NCI-H2029 (cell line): ENCODE measurements at places on chromosomes 7 and 10.
A peak's percentile ranks its signal among the peaks of the same experiment; 100 is the strongest.

DNA sequence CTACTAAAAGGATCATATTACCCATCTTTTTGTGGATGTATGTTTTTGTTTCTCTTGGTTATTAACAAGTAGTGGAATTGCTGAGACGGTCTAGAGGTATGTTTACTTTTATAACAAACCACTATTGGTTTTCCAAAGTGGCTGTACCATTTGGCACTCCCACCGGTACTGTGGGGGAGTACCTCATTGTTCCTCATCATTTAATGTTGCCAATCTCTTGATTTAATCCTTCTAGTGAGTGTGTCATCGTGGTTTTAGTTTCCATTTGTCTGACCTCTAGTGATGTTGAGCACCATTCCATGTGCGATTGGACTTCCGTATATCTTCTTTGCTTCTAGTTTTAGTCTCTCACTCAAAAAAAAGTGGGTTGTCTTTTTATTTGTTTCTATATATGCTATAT, 50.4 kb downstream of the RBM33 start:
- no peak for DNase-seq

DNA sequence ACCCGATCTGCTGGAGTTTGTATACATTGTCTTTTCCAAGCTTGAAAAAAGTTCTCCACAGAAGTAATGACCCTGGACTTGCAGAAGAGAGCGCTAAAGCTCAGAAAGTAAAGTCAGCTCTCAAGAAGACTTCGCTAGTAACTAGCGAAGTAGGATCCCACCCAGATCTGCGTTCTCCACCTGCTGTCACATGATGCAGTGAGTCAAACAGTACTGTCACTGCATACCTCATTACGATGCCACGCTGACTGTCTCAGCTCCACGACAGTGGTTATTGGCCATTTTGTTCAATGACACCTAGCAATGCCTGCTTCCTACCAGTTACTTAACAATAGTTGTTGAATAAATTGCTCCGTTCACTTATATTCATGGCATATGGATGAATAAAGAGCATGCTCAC, 29.7 kb upstream of the SEC61G start:
- DNase-seq = peak; percentile 22

- no peak for DNase-seq
Measured at GRCh38 chr7:127995156-127995880, 35.9 kb downstream of the LRRC4 start.

GRCh38 chr7:100211342-100211780, 8.4 kb upstream of the PVRIG start:
- no peak for DNase-seq

DNA sequence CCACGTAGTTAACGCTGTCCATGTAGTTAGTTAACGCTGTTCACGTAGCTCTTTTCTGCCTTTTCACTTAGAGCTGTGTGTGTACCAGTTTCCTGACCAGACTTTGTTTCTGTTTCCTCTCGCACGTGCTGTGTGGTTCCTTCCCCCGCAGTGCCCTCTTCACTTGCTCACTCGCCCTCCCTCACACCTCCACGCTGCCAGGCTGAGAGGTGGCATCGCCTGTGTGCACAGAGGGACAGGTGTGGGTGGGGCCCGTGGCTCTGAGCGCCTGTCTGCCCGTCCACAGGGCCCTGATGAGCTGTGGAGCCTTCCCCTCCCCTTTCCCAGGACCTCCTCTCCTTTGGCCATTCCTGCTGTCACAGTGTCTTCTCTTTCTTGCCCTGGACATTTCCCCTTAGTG, 30.6 kb downstream of the WDR37 start:
- DNase-seq = peak; percentile 36

DNA sequence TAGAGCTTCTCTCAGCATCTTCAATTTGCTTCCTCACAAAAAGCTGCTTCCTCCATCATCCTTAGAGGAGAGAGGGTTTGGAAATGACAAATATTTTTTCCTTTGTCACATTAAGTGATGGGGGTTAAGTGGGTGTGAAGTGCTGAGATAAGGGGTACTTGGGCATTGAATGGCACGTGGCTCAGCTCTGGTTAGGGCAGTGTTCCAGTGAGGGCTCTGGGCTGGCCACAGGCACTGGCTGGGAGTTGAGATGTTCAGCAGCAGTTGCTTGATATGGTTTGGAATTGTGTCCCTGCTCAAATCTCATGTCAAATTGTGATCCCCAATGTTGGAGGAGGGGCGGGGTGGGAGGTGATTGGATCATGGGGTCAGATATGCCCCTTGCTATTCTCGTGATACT, 33.7 kb upstream of the CHCHD3 start:
- no peak for DNase-seq

DNA sequence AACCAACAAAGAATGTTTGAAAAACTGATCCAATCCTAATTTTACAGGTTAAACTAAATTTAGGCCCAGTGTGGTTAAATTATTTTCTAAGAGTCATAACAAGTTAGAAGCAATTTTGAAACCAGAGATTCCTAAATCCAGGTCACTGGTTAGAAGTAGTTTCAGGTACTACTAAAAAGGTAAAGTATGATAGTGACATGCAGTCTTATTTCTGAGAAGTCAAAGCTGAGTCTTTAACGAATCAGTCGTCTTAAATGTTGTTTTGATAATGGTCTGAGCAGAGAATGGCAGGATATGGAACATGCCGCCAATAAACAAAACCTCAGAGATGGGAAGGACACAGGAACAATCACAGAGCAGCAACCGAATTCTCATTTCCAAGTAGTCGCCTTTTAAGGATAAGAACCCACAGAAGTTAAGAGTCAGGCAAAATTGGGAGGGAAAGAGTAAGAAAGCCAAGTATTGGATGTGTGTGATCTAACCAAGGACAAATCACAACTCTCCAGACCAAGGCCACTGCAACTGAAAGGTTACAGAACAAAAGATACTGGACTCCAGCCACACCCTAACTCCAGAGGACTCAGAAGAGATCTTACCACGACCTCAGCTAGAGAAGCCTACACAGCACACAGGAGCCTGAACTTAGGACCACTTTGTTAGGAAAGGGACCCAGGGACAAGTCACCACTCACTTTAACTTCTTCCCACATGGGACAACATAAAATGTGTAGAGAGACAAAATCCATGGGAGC, 19.7 kb downstream of the TMEM243 start:
- no peak for DNase-seq

DNA sequence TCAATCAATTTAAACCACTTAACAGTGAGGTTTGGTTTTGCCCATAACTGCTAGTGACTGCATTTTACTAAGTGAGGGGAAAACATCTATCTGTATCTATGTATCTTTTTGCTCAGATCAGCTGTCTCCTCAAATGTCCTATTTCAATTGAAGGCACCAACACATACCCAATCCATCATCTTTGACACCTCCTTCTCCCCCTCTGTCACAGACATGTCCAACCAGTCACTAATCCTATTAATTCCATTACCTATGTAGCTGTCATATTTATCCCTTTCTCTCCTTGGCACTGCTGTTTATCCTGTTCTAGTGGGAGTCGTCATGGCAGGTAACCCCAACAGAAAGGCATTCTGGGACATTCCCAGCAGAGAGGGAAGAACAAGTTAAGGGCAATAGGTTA, 975.2 kb upstream of the AUTS2 start:
- no peak for DNase-seq

- DNase-seq = no peak
Measured at GRCh38 chr10:132855889-132856288, 69.9 kb upstream of the NKX6-2 start.
